Amygdala (tissue), 56 donors: ENCODE measurements at places on chromosomes 6 and 20.

DNA sequence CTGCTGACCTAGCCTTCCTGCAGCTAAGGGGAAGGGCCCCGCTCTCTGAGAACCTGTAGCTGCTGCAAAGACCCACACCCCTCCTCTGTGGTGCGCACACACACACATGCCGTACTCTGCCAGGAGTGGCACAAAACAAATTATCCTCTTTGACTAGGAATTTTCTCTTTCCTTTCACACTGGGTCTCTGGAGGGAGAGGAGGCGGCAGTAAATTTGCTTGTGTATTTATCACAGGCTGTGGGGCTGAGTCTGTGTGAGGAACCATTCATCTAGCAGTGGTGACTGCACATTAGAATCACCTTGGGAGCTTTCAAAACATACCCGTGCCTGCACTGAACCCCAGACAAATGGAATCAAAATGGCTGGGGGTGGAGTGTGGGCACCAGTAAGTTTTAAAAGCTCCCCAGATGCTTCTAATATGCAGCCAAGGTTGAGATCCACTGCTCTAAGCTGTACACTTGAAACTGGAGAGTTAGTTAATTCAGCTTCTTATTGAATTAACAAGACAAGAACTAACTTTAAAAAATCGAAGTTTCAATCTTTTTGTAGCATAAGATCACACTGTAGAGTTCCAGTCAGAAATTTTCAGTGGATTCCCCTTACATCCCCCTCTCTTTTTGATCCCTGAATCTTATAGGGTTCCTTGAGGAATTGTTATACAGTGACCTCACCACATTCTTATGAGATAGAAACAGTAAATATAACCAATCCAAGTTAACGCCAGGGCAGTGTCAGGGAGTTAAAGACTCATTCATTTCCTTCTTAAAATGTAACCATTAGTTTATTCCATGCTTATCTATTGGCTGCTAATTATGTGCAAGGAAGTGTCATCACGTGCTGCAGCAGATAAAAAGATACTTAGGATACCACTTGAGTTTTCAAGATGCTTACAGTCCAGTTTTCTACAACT is 29.8 kb upstream of the GMDS start:
- DNase-seq: no peak

GRCh38 chr6:138229663-138230179 is 11.4 kb upstream of the PBOV1 start:
- no peak for DNase-seq

- no peak for DNase-seq
These were observed 26.7 kb downstream of the KAT14 start for GRCh38 chr20:18164356-18164755.

DNA sequence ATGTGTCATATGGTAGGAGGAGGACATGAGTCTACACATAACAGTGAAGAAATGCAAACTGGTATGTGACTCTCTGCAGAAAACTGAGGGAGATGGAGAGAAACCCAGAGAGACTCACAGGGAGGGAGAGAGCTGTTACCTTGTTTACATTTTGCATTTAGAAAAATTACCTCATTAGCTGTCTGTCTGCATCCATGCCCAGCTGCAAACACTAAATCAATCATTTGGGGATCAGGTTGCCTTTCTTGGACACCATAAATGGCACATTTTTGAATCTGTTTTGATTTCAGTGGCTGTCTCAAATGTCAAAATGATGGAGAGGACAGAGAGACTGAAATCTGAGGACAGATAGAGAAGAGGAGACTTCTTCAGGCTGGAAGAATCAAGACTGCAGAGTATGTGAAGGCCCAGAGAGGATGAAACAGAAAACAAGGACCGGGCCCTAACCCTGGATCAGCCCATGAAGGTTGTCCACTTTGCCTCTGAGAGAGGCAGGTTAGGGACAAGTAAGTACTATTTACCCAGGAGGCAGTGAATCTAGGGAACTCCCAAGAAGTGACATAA is 92.2 kb downstream of the UNC5CL start:
- DNase-seq: no peak

GRCh38 chr6:170152989-170153388 is 137.9 kb downstream of the DLL1 start:
- DNase-seq: no peak
